ENCODE measurements at places on chromosomes 3 and 15.

GRCh38 chr3:139764069-139764905 is 86.5 kb upstream of the NMNAT3 start:
- DNase-seq = no peak

- DNase-seq = no peak
Measured at GRCh38 chr3:145719114-145719513, 441.9 kb downstream of the PLOD2 start.

DNA sequence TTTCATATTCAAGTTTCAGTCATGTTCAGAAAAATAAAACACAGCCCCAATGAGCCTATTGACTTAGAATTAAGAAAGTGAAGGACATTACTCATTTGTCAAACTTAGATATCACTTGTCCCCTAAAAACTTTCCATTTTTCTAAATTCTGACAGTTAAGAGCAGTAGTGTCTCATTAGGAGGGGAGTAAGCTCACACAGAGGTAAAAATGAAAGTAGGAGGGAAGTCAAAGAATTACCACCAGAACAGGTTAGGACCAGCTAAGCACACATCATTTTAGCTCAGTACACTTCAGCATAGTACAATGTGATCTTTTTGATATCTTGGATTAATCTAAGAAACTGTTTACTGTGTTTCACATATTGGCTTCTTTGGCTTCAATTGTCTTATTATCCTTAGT is 64.3 kb downstream of the OSTN start:
- DNase-seq = no peak

DNA sequence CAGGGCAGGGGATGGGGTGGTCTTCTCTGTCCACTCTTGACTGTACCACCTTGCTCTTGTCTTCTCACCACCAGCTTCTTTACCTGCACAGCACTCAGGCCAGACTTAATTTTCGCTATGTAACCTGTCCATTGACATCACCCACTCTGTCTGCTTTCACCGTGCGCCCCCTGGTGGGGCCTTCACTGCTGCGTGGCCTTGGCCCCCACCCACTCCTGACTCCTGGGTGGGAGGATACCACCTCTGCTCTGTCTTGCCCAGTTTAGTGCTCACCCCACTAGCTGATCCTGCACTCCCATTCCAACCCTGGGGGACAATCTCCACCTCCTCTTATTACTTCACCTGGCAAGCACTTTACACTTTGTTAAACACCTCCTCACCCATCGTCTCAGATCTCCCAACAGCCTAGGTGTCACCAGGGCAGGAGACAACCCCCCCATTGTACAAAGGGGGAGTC is 17.7 kb downstream of the PTH1R start:
- peak; percentile 38 for DNase-seq

- DNase-seq = no peak
Measured at GRCh38 chr3:124856677-124857076, 30.5 kb downstream of the ITGB5 start.

GRCh38 chr15:73986055-73986775 is 5.9 kb downstream of the STOML1 start:
- no peak for DNase-seq

- DNase-seq = no peak
Measured at GRCh38 chr3:1026395-1026794, 66.4 kb upstream of the CNTN6 start.

GRCh38 chr15:81534124-81534523 is 160.1 kb upstream of the TMC3 start:
- no peak for DNase-seq

GRCh38 chr3:196782511-196782910 is 42.9 kb downstream of the PAK2 start:
- DNase-seq = no peak

GRCh38 chr15:80613762-80614365 is 81.2 kb upstream of the ABHD17C start:
- no peak for DNase-seq

DNA sequence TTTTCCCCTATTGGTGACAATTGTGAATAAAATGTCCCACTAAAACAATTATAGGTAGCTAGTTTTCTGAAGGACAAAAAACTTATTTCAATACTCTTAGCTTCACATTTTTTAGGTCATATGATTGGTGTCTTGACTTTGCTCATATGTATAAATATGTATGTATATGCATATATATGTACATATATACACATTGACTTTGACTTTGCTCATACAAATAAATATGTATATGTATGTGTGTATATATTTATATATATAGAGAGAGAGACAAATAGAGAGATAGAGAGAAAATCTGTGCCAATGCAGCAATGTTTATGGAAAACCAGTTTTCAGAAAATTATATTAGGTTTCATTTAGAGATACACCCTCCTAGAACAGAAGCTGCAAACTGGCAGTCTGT is 5.7 kb downstream of the MDFIC2 start:
- no peak for DNase-seq

DNA sequence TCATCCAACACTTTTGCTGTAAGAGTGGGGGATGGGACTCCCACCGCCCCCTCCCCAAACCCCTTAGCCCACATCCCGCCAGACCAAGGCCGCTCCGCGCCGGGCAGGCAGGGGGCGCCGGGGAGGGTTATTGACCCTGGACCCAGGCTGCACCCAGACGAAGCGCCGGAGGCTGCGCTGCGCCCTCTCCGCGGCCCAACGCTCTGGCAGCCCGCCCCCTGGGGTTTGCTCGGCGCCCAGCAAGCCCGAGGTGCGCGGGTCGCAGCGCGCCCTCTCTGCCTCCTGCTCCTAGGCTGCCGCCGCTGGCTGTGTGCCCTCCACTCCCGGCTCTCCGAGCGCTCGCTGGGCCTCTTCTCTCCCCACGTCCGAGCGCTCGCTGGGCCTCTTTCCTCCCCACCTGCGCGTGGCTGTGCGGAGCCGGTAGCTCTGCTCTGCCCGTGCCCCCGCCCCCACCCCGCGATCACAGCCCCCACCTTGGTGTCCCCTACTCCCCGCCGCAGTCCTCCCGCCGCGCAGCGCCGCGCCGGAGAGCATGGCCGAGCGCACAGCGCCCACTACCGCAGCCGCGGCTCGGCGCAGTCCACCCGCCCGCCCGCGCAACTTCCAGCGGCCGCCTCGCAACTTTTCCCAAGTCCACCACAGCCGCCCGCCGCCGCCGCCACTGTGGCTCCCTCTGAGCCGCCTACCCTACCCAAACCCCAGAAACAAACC is 1.2 kb downstream of the MECOM start:
- DNase-seq = peak; percentile 82

DNA sequence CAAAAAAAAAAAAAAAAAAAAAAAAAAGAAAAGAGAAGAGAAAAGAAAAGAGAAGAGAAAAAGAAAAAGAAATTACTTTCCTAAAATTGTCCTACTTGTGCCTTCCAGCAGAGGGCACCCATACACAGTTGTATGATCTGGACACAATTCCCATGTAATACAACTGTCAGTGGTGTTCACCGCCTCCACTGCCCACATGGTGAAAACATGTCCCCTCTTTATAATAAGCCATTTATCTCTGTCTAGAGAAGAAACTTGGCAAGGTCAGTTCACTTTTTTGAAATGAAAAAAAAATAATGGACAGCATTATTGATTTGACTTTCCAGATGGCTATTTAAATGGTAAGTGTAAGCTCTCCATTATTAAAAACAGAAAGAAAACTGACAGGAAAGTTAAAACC is 459.4 kb downstream of the GBE1 start:
- no peak for DNase-seq
